ENCODE measurements at places on chromosomes 3 and 15.

GRCh38 chr15:77772641-77773402 lies 140.1 kb upstream of the LINGO1 start:
- no peak for DNase-seq

DNA sequence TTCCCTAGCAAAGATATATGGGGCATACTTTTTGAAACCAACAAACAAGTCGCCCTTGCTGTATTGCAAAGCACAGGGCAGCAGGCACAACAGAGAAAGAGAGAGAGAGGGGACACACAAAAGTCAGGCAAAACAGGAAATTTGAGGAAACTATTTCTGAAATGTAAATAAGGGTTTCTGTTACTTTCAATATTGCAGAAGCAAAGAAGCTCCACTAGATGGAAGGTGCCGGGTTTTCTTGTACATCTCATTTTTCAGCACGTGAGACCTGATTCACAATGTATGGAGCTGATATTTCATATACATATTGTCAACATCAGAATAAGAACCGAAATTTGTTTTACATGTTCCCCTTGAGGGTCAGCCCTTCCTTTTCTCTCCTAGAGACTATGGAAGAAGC lies 127.4 kb downstream of the FOXP1 start:
- DNase-seq, result no peak

- no peak for DNase-seq
These were observed 82.5 kb downstream of the CHST2 start for GRCh38 chr3:143201870-143202752.

- DNase-seq, result no peak
These were observed 23.1 kb downstream of the TP53BP1 start for GRCh38 chr15:43469867-43470266.

- no peak for DNase-seq
These were observed 287.6 kb downstream of the DIPK2A start for GRCh38 chr3:144259267-144259666.
